ENCODE measurements at places on chromosomes 12 and 14.

DNA sequence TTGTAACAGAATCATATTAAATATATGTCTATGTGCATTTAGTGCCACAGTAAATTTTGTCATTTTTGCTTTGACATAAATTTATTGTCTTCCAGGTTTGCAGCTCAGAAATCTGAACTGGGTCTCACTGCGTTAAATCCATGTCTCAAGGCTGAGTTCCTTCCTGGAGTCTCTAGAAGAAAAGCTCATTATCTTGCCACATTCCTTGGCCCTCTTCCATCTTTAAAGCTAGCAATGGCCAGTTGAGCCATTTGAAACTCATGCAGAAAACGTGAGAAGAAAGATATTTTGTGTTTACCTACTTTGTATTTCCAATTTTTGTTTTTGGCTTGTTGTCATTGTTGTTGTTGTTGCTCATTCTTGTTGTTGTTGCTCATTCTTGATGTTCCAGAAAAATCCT is 10.7 kb downstream of the PRH1 start:
- H3K4me3 ChIP-seq: no peak overlapping the region
- peaks cover 5% of the 10 kb centered on the region for H3K36me3 ChIP-seq
- DNase-seq: no peak
- no peak overlapping the region for H3K27ac ChIP-seq
- H3K4me1 ChIP-seq: no peaks in the 10 kb centered on the region

DNA sequence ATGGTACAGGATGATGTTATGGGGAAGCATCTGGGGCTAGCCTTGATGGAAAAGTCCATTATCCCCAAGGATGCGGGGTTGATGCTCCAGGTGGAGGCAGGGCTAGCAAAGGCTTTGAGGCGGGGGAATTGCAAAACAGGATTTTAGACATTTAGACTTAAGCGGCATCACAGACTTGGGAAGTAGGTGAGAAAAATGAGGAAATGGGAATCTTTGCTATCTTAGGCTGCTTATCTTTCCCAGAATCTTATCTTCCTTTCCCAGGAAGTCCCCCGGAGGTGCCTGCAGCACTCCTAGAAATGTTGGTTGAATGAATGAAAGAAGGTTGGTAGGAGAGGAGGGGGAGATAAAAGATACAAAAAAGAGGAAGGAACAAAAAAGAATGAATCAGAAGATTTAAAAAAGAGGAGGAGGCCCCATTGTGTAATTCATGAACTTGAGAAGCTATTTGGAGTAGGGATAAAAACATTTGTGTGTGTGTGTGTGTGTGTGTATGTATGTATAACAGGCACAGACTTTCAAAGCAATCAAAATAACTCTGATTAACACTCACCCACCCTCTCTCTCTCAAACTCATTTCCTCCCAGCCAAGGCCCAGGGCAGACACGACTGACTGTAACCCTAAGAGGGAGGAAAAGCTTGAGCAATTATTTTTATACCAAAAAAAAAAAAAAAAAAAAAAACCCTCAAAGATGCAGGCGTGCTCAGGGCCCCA is 62.5 kb upstream of the TBX3 start:
- no peaks in the 10 kb centered on the region for H3K36me3 ChIP-seq
- H3K27ac ChIP-seq: no peak overlapping the region
- H3K27me3 ChIP-seq: no peaks in the 10 kb centered on the region
- no peak overlapping the region for H3K4me3 ChIP-seq
- H3K4me1 ChIP-seq: no peaks in the 10 kb centered on the region
- no peak for DNase-seq

GRCh38 chr12:28033538-28033915 is 61.0 kb upstream of the PTHLH start:
- H3K4me3 ChIP-seq: no peak overlapping the region
- no peaks in the 10 kb centered on the region for H3K27me3 ChIP-seq
- DNase-seq: no peak
- H3K27ac ChIP-seq: no peak overlapping the region

- peaks cover 3% of the 10 kb centered on the region for H3K4me1 ChIP-seq
- H3K27me3 ChIP-seq: no peaks in the 10 kb centered on the region
- H3K36me3 ChIP-seq: no peaks in the 10 kb centered on the region
- peak; percentile 56 for DNase-seq
- H3K27ac ChIP-seq: peak overlapping the region; percentile 63
- no peak overlapping the region for H3K4me3 ChIP-seq
These were observed 1141.2 kb upstream of the TMEM132C start for GRCh38 chr12:127125607-127126259.

DNA sequence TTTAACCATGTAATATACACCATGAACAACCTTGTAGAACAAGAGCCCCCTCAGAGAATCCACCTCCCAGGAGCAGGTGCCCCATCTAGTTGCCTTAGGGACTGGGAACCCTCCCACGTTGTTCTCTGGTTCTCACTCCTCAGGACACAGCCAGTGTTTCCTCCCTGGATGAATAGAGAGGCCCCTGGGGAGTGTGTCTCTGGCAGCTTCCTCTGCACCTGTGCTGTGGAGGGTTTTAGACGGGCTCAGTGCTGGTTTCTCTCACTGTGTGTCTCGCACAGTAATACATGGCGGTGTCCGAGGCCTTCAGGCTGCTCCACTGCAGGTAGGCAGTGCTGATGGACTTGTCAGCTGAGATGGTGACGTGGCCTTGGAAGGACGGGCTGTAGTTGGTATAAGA is 581.3 kb downstream of the TMEM121 start:
- no peak overlapping the region for H3K27ac ChIP-seq
- no peak overlapping the region for H3K4me3 ChIP-seq
- DNase-seq: no peak
- no peaks in the 10 kb centered on the region for H3K36me3 ChIP-seq

- DNase-seq: no peak
- H3K4me1 ChIP-seq: peaks cover 9% of the 10 kb centered on the region
- H3K27me3 ChIP-seq: no peaks in the 10 kb centered on the region
- H3K27ac ChIP-seq: no peak overlapping the region
- H3K4me3 ChIP-seq: no peak overlapping the region
- peaks cover 6% of the 10 kb centered on the region for H3K36me3 ChIP-seq
These were observed 16.5 kb downstream of the SPTLC2 start for GRCh38 chr14:77599889-77600288.

DNA sequence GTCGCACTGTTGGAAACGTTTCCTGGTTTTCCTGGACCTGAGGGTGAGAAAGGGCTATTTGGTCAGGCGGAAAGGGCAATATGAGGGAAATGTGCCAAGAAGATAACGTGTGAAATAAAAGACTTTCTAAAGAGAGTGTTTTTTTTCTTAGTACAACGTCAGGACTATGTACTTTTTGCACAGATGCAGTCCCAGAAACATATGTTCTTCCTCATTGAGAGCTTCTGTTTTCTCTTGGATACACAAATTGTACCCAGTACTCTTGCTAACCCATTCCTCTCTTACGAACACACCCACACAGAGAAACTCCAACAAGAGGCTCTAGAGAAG is 669 bp upstream of the PKP2 start:
- H3K27ac ChIP-seq: no peak overlapping the region
- no peaks in the 10 kb centered on the region for H3K36me3 ChIP-seq
- DNase-seq: no peak
- no peaks in the 10 kb centered on the region for H3K4me1 ChIP-seq
- H3K4me3 ChIP-seq: no peak overlapping the region

DNA sequence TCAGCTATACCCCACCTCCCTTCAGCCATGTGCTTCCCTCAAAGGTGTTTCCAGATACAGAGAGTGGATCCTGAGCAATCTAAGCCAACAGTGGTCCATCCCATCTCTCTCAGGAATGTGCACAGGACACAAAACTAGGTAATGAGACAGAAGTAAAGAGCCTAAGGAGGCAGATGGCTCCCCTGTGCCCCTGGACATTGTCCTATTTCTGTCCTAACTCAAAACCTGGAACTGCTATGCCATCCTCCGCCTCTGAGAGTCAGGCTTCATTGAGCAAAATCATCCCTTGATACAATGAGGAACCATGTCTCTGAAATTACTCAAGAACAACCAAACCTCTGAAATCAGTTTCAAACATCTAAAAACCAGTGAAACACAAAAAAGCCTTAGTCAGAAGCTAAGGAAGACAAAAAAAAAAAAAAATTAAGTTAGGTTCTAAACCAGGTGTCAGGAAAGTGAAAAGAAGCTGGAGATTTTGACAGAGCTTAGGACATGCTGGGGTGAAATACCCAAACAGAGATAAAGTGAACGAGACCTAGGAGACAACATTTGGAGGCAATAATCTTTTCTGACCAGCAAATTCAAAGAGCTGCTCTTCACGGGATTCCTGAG is 200.3 kb upstream of the PLEKHG7 start:
- H3K27ac ChIP-seq: peak overlapping the region; percentile 100
- DNase-seq: peak; percentile 90
- H3K36me3 ChIP-seq: no peaks in the 10 kb centered on the region
- peak overlapping the region; percentile 24 for H3K4me3 ChIP-seq

- H3K4me1 ChIP-seq: no peaks in the 10 kb centered on the region
- no peaks in the 10 kb centered on the region for H3K27me3 ChIP-seq
- H3K36me3 ChIP-seq: no peaks in the 10 kb centered on the region
- no peak overlapping the region for H3K4me3 ChIP-seq
- DNase-seq: no peak
These were observed 67.6 kb downstream of the GTF2A1 start for GRCh38 chr14:81153187-81153586.

DNA sequence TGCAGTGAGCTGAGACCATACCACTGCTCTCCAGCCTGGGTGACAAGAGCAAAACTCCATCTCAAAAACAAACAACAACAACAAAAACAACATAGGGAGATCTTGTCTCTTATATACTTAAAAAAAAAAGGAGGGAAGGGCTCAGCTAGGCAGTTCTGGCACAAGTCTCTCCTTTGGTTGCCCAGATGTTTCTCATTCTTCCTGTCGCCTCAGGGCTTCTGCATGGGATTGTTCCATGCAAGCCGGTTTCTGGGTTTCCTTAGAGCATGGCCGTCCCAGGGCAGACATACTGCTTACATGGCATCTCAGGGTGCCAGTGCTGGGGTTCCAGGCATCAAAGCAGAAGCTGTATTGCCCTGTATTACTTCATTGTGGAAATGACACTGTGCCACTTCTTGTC is 5.2 kb upstream of the SLC8B1 start:
- H3K27ac ChIP-seq: no peak overlapping the region
- no peak for DNase-seq
- no peaks in the 10 kb centered on the region for H3K4me1 ChIP-seq
- H3K4me3 ChIP-seq: no peak overlapping the region
- H3K27me3 ChIP-seq: no peaks in the 10 kb centered on the region

DNA sequence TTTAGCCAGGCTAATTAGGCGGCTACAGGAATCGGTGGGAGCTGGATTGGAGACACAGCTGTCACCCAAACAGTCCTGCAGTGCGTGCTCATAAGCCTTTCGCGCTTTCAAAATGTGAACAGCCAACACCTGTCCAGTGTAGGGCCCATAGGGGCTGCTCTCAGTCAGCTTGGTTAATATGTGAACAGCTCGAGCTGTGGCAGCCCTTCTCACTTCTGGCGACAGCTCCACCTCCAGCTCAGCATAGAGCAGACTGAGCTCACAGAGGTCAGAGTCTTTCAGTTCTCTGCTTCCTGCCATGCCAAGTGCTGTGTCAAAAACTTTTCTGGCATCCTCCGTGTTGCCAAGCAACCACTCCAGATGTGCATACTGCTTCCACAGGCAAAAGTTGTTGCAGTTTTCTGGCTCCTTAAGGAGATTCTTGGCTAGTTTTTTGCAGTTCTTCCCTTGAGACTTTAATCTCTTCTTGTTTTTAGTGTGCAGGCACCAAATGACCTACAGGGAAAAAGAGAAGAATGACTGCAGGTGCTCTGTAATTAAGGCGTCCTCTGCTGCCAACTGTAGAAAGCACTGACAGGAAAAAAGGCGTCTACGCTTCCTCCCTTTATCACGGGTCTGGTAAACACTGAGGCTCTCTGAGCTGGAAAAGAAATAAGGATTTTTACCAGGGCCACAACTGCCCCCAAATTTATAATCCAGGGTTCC is 32.5 kb downstream of the PSMC1 start:
- H3K36me3 ChIP-seq: peaks cover 35% of the 10 kb centered on the region
- H3K27ac ChIP-seq: no peak overlapping the region
- no peak overlapping the region for H3K4me3 ChIP-seq
- DNase-seq: no peak
- no peaks in the 10 kb centered on the region for H3K27me3 ChIP-seq

DNA sequence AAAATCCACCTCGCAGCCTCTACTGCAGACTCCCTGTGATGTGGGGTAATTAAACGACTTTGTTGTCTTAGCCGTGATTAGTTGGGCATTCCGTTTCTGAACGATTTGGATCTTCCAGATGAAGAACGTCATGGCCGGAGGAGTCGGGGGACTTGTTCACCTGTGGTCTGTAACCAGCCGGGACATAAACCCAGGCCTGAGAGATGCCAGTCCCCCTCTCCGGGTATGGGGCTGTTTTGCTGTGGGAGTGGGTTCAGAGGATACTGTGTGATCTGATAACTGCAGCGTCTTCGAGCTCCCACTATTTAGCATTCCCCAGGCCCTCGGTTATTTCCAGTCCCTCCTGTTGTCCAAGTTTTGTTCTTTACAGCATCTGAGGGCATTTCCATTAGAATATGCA is 96.1 kb downstream of the PIWIL1 start:
- no peak overlapping the region for H3K4me3 ChIP-seq
- H3K36me3 ChIP-seq: no peaks in the 10 kb centered on the region
- no peak overlapping the region for H3K27ac ChIP-seq
- no peaks in the 10 kb centered on the region for H3K27me3 ChIP-seq
- no peaks in the 10 kb centered on the region for H3K4me1 ChIP-seq

- H3K4me1 ChIP-seq: no peaks in the 10 kb centered on the region
- no peaks in the 10 kb centered on the region for H3K27me3 ChIP-seq
- H3K36me3 ChIP-seq: no peaks in the 10 kb centered on the region
- no peak overlapping the region for H3K27ac ChIP-seq
These were observed 6.3 kb downstream of the LTBR start for GRCh38 chr12:6390084-6390799.

DNA sequence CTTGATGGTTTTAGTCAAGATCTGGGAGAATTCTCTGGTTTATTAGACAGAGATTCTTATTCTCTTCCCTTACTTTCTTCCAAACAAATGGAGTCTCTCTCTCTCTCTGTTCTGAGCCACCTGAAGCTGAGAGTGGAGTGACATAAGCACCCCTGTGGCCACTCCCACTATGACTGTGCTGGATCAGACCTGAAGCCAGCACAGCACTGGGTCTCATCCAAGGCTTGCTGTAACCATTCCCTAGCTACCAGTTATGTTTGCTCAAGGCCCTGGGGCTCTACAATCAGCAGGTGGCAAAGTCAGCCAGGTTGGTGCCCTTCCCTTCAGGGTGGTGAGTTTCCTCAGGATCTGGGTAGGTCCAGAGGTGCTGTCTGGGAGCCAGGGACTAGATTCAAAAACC is 568.5 kb downstream of the AACS start:
- H3K4me1 ChIP-seq: no peaks in the 10 kb centered on the region
- no peak overlapping the region for H3K4me3 ChIP-seq
- H3K27me3 ChIP-seq: no peaks in the 10 kb centered on the region
- H3K27ac ChIP-seq: no peak overlapping the region
- DNase-seq: no peak

Measured in GM12878 (cell line).